ENCODE measurements at places on chromosomes 3 and 15.

DNA sequence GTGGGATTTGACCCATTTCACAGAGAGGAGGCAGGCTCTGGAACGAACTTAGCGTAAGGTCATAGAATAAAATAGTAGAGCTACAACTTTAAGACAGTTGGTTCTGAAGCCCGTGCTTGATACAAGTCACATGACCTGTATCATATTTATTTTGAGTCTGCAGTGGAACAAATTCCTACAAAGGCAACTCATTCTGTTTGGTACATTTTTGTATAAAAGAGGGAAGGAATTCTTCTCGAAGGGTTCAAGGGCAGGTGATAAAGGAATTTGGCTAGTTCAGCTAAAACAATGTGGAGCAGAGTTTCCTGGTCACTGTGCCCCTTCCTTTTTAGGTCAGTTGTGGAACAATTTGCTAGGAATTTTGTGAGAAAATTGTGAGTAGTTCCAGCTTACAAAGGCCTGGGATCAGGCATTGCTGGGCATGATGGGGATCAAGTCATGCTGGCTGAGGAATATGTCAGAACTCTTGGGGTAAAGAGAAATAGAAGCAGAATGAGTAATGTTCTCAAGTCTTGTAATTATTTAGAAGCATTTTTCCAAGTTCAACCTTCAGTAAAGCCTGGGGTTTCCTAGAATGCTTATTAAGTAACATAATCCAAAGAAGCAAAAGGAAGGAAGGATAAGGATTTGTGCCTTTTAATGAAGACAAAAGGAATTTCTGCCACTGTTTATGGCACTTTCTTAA is 19.1 kb downstream of the USP3 start:
- no peak for DNase-seq

DNA sequence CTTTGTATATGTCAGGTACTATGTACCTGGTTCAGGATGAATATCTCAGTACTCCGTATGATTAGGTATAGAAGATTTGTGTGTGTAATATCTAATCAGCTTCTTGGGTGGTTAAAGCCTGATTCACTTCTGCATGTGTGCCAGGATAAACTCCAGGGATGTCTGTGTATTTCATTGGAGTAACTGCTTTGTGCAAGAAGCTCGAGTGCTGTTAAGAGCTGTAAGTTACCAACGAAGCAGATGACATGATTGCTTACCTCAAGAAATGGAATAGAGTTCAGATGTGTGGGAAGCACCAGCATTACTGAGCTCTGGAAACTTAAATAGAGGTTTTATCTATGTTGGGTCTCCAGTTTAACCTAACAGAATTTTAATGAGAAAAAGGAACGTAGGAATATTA is 23.7 kb downstream of the FAM98B start:
- DNase-seq: no peak

- no peak for DNase-seq
Observed at GRCh38 chr3:195041871-195042742, 228.9 kb downstream of the XXYLT1 start.

DNA sequence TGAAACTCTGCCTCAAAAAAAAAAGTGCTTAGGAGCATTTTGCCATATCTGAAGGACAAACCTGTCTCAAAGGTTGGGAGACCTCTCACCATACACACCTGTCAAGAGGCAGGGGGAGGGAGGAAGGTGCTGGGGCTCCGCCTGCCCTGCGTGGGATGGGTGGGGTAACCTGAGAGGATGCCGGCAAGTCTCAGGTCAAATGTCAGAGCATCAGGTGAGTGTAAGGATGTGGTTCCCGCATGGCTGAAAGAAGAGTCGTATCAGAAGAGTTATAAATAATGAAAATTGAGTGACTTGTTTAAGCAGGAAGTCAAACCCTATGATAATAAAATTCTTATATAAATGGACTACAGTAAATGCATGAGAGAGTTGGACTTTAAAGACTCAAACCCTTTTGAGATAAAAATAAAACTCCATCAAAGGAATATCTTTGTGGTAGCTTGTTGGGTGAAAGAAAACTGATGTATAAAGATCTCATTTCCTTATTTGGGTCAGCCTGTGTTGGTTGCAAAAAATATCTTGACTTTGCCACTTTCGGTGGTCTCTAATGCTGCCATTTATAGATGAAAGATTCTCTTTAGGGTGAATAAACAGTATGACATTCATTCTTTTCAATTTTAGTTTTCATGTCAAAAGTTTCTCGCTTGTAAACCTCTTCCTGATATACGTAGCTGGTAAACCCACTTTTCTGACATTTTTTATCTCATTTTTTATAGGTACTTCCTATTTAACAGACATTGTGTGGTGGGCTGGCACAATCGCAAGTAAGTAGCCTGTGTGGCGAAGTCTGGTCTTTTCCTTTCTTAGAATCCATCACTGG is 23.8 kb downstream of the NIPA1 start:
- DNase-seq: no peak

GRCh38 chr3:186902154-186902553 is 28.2 kb upstream of the ST6GAL1 start:
- DNase-seq: no peak

DNA sequence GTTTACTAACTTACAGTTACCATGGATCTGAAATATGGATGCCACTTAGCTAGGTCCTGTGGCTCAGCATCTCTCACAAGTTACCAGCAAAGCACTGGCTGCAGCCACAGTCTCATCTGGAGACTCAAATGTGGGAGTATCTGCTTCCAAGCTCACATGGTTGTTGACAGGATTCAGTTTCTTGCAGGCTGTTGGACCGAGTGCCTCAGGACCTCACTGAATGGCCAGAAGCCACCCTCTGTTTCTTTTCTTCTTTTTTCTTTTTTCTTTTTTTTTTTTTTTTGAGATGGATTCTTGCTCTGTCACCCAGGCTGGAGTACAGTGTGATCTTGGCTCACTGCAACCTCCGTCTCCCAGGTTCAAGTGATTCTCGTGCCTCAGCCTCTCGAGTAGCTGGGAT is 20.1 kb upstream of the AMOTL2 start:
- no peak for DNase-seq

DNA sequence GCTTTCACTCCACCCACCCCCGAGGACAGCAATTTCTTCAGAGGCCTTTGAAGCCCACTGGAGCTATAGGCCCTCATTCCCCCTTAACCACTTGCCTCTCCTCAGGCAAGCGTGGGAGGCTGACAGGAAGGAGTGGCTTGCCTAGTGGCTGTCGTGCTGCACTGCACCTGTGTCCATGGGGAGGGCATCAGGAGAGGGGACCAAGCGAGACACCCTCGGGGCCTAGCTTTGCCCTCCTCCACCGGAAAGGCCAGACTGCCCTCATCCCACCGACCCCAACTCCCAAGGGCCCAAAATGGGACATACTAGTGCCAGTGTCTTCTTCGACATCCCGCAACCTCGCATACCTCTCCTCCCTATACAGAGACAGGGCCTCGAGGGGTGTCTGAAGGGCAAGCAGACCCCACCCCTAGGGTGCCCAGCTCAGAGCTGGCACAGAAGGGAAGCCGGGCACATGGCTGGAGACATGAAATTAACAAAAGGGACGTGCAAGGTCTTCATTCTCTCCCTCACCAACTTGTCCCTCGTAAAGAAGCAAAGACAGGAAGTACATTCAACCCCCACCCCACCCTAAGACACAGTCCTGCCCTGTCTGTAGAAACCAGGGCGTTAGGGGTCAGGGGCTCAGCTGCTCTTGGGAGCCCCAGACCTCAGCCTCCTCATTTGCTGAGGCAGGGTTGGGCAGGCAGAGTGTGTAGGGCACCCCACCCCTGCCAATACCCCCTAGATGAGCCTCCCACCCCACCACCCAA is 24.3 kb downstream of the VIPR1 start:
- peak; percentile 29 for DNase-seq

- DNase-seq: no peak
Observed at GRCh38 chr15:24067733-24068501, 380.8 kb upstream of the NDN start.

GRCh38 chr3:36680952-36681351 is 83.4 kb downstream of the DCLK3 start:
- no peak for DNase-seq

DNA sequence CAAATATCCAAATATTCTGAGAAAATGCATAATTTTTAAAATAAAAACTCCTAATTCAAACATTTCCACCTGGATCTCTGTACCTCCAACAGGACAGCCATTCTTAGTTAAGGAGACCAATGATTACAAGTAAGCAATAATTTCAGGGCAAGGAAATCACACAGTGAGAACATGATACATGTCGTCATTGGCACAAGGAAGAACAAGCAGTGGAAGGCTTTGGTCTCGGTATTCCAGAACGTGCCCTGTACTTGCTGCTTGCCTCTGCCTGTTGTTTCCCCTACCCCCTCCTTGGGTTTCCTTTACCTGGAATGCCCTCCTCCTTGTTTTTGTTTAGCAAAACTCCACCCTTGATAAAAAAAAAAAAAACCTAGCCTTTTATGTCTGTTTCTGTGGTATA is 72.8 kb downstream of the PPM1L start:
- DNase-seq: no peak

DNA sequence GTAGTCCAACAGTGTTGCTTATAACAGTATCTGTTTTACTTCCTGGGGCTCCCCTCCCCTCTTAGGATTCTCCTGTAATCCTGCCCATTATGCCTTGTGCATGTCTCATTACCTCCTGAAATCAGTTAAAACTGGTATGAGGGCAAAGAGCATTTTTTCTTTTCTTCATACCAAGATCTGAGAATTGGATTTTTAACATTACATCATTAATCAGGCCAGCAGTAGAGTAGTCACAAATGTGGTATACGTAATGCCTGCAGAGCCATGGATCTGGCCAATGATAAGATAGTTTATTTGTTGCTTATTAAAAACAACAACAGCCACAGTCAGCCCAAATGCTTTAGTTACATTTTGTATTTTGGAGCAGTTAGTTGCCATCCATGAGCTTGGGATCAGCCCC is 23.2 kb downstream of the ARID3B start:
- DNase-seq: no peak

DNA sequence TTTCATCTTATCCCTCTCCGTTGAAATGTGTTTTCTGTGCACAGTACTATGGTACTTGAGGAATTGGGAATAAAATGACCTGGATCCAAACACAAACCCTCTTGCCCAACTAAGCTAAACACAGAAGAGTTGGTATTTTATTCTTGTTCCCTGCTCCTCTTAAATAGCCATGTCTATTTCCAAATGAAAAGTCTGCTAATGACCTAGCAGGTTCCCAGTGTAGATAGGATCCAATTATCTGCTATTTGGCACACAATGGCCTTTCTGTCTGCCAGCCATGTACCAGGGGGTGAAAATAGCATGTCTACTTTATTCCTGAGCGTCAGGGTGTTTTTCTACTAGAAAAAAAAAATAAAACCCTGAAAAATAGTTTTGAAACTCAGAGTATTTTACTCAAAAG is 657.0 kb upstream of the NAALADL2 start:
- no peak for DNase-seq

DNA sequence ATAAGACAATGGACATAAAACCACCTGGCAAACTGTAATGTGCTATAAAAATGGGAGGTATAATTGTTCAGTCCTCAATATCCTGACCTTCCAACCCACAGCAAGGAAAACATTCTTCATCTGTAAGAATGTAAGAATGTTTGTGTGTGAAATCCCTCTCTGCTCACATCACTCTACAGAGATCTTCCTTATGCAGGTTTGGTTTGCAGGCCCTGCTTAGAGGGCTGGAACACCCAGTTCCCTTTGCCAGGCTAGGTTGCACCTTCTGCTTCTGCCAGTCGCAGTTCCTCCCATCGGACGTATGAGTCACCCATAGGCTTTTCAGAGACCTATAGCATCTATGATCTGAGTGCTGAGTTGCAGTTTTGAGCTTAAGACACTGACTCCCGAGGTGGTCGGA is 24.1 kb upstream of the MINAR1 start:
- no peak for DNase-seq

- DNase-seq: no peak
Observed at GRCh38 chr15:61661791-61662190, 398.5 kb downstream of the VPS13C start.

DNA sequence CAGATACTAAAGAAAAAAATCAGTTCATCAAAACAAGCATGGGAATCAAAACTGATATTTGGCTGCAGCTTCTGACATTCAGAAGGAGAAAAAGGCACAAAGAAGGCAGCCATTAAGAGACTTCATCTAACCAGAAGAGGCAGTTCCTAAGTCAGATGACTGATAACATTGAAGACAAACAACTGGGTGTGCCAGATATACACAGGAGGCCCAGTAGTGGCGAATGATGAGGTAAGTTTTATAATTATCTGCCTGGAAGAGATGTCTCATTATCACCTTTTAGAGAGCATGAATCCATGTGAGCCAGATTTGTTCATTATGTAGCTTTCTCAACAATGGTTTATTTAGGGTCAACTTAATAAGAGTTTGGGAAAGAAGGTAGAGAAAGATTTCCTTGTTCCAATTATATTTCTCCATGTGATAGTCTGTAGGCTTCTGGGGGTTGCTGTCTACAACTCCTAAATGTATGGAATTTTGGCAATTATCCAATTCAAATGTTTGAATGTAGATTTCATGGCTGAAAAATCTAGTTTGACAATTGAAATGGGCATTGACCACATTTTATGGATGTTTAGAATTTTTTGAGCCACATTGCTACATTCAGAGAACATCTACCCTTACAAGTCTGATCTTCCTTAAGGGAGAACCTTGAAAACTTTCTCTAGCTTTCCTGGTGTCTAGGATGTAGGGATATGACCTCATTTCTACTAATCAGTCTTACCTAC is 50.4 kb upstream of the RASGRF1 start:
- DNase-seq: no peak

DNA sequence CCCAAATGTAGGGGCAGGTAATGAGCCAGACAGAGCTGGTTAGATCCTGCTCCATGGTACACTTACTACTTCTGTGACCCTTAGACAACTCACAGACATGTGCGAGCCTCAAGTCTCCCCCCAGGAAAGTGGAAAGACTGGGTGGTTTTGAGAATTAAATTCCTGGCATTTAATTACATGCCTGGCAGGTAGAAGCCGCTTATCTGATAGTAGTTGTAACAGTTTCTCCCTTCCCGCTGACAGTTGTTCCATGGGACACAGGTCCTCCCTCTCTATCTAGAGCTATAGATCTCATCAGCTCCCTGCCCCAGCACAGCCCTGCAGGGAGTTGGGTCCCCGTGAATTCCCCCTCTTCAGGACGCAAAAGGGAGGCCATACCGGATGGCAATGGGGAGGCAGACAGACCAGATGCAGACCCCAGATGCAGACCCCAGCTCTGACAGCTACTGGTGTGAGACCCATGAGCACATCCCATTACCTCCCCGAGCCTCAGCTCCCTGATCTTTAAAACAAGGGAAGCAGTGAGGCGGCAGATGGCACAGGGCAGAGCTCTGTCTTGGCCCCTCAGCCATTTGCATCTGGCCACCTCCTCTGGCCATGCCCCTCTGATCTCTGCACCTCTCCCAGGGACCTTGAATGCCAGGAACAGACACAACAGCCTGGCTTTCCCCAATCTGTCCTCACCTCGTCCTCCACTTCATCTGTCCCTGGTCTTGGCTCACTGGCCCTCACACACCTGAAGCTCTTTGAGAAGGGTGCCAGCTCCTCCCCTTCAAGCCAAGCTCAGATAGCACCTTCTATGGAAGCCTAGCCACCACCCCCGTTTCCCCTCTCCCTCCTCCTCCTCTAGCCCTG is 34.1 kb upstream of the NR2C2 start:
- no peak for DNase-seq

GRCh38 chr15:80177156-80177555 is 24.4 kb downstream of the FAH start:
- DNase-seq: no peak

GRCh38 chr3:144774897-144775296 is 803.3 kb downstream of the DIPK2A start:
- no peak for DNase-seq

GRCh38 chr15:47500842-47501241 is 216.5 kb upstream of the SEMA6D start:
- DNase-seq: no peak

- no peak for DNase-seq
Observed at GRCh38 chr3:156413293-156413892, 141.5 kb downstream of the SSR3 start.
